ENCODE measurements at places on chromosomes 4 and X. TPM values are rescaled to one million over a fixed set of nuclear protein-coding genes. Genes with fewer than 3 reads are reported as not detected.

NAP1L2 gene
- 3.0 TPM for total RNA-seq

OPRPN gene
- not detected for total RNA-seq

AFM gene
- total RNA-seq, result not detected

NKX6-1 gene
- total RNA-seq, result not detected

GAGE2A gene
- total RNA-seq, result not detected

PRKX gene
- 34.9 TPM for total RNA-seq

NHSL2 gene
- total RNA-seq, result 12.8 TPM

COX7B gene
- 347 TPM for total RNA-seq

USP17L28 gene
- total RNA-seq, result not detected

All from bladder microvascular endothelial cell (primary cell).